DND-41 (cell line): ENCODE measurements at places on chromosomes 13 and 19.

DNA sequence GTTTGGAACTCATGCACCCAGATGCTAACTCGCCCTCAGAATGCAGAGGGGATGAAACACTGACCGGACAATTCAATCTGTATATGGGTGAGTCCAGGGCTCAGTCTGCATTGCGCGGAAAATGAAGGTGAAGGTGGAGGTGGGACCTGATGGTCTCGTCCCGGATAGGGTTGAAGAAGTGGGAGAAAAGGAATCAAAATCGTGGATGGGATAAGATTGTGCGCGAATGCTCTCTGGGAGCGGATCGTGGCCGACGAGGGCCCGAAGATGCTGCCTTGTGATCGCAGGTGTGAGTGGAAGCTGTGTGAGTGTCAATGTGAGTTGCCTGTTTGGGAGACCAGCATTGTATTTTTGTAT, 594 bp upstream of the ZNF850 start:
- DNase-seq, result no peak

- DNase-seq, result no peak
Observed at GRCh38 chr13:111493468-111493867, 173.0 kb downstream of the TEX29 start.

- DNase-seq, result no peak
Observed at GRCh38 chr19:38250821-38251563, 5.2 kb downstream of the PPP1R14A start.

GRCh38 chr13:61215601-61216000, 200.0 kb downstream of the PCDH20 start:
- DNase-seq, result no peak

DNA sequence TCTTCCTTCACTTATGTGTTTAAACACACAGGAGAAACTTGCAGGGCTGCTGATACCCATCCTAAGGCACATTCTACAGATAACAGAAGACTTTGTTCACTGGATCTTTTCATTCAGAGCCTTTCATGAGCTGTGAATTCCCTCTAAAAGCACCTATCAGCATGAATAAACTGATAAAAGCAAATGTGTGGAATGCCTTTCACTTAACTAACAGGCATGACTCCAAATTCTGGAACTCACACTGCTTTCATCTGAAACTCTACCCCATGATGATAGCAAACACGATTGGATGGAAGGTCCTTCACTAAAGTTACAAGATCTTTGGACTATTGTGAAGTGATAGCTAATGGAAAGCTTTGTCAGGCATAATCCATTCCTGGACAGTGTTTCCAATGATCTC, 457.3 kb downstream of the EFNB2 start:
- DNase-seq, result no peak

DNA sequence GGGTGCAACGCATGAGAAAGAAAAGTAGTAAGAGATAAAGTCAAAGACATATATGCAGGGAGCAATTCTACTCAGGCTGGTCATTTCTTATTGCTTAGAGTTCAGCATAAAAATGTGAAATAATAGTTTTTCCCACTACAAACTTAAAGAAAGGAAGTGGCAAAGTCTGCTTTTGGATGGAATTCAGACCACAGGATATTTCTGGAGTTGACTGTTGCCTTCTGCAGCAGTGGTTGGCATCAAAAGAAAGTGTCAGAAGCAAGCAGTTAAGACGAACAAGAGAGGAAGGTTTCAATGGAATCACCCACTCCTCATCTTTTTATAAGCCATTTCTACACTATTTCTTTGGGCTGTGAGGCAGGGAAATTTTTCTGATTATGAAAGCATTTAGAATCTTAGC, 36.2 kb upstream of the TRPC4 start:
- DNase-seq, result no peak

GRCh38 chr19:11942843-11943108, 17.9 kb downstream of the ZNF700 start:
- no peak for DNase-seq

DNA sequence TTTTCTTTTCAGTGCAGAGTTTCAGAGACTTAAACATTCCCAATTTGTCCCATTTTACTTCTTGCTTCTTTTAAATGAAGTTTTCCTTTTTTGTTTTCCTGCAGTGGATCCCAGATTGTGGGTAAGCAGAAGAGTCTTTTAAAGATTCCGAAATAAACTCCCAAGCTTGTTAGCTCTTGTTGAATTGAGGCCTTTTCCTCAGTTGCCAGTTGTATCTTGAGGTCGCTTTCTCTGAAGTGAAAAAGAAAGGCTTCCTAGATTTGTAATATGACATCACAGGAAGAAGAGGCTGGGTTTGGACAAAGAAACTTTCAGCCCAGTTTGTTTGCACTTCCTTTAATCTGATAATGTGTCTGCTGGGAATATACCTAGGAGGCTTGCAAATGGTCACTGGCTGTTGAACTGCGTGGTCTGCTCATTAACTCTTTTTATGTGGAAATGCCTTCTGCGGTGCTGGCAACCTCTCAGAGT, at the start of gene LPAR6:
Gene LPAR6, minus strand, starts transcription at position 233 of the 471 bp plus-strand sequence. CDS start 690 bp downstream, outside the sequence.
- peak; percentile 36 for DNase-seq

- DNase-seq, result no peak
Observed at GRCh38 chr19:48461651-48461981, 6.2 kb downstream of the KCNJ14 start.

DNA sequence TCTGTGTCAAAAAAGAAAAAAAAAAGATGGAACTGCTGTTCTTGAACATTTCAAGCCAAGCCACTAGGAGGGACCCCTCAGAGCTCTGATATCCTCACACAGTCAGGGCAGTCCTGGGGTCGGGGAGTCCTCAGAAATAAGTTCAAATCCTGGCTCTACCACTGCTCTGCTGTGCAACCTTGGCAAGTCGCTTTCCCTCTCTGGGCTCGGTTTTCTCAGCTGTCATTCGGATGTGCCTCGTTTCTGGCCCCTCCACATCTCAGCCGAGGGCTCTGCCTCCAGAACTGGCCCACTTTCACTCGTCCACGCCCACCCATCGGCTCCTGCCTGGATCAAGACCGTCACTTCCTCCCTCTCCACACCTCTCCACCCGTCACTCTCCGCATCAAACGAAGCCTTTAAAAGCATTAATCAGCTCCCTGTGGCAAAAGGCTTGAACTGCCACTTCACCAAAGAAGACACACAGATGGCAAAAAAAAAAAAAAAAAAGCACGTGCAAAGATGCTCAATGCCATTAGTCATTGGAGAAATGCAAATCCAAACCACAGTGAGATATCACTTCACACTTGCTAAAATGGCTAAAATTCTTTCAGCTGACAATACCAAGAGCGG, 7.4 kb upstream of the ZNRF4 start:
- no peak for DNase-seq

- no peak for DNase-seq
Observed at GRCh38 chr19:6527893-6528543, 2.8 kb upstream of the TNFSF9 start.
